ENCODE measurements at places on chromosomes 1 and 21. TPM values are rescaled to one million over a fixed set of nuclear protein-coding genes. Genes with fewer than 3 reads are reported as not detected.

Gene CA6
- not detected for total RNA-seq

Gene SLC30A10
- 0.05 TPM for total RNA-seq

Gene ADGRB2
- 0.69 TPM for total RNA-seq

Gene ATP8B2
- total RNA-seq, result 58.7 TPM

Gene BGLAP
- total RNA-seq, result 0.15 TPM

Data from renal cortical epithelial cell (primary cell).